Activated CD4-positive, alpha-beta T cell treated with anti-CD3 and anti-CD28 coated beads, Interleukin-10, Interleukin-2, amounts not matched to agents 100 ng/mL and 50 ng/mL, durations not matched to agents 16 hours and 8 hours (primary cell): ENCODE measurements at places on chromosomes 4 and X.

- no peak for DNase-seq
Measured at GRCh38 chrX:131330735-131331134, 41.6 kb upstream of the IGSF1 start.

DNA sequence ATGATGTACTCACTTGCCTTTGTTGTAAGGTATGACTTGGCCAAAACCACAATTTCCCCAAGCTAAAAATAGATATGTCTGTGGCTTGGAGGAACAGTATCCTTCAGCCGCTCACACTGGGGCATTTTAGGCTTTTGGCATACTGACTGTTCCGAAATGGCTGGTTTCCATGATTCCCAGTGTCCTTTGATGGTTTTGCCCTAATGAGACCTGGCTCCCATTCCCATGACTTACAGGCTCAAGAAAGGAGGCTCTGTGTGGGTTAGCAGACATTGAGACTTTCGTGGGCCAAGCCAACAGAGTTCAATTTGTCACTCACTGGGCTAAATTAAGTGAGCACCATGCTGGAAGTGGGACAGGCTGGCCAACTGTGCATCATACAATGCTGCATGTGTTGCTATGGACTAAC lies 150.6 kb downstream of the CEP135 start:
- no peak for DNase-seq

GRCh38 chr4:38907696-38908270 lies 40.2 kb downstream of the FAM114A1 start:
- DNase-seq = no peak

GRCh38 chr4:14559646-14560045 lies 442.6 kb upstream of the CPEB2 start:
- DNase-seq = no peak

GRCh38 chrX:77935886-77936285 lies 25.4 kb downstream of the ATP7A start:
- no peak for DNase-seq

GRCh38 chr4:121072224-121073003 lies at the start of gene NDNF:
Gene NDNF, minus strand, starts transcription at chr4:121072535. Its CDS starts 26,698 bp downstream, at chr4:121045837.
- peak; percentile 14 for DNase-seq

- no peak for DNase-seq
Measured at GRCh38 chr4:147056940-147057610, 111.4 kb upstream of the TTC29 start.

DNA sequence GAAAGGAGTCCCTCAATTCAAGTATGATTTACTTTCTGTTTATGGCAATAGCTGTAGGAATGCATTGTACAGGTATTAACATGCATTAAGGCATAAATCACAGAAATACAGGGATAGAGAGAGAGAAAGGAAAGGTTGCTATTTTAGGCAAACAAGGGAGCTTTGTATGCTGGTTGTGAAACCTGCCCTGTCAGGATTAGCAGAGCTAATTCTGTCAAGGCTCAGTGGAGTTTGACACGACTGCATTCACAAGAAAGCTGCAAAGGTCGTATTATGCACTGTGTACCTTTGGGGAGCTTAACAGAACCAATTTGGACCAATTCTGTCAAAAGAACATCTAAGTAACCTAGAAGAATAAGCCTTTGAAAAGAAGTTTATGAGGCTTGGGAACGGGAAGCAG lies 239.3 kb downstream of the GRIA2 start:
- DNase-seq = no peak

DNA sequence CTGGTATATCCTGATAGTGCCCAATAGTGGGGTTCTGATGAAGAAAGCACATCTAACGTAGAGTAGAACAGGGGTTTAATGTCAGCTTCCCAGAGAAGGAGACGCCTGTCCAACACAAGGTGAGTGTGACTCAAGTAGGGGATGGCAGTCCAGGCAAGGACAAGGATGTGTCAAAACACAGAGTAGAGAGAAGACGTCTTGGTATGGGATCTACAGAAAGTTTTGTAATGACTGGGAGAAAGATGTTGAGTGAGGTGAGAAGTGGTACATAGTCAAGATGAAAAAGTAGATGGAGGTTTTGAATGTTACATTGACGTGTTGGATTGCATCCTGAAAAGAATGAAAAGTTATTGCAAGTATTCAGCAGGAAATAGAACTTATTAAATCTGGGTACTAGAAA lies 124.4 kb downstream of the TMA16 start:
- peak; percentile 3 for DNase-seq

DNA sequence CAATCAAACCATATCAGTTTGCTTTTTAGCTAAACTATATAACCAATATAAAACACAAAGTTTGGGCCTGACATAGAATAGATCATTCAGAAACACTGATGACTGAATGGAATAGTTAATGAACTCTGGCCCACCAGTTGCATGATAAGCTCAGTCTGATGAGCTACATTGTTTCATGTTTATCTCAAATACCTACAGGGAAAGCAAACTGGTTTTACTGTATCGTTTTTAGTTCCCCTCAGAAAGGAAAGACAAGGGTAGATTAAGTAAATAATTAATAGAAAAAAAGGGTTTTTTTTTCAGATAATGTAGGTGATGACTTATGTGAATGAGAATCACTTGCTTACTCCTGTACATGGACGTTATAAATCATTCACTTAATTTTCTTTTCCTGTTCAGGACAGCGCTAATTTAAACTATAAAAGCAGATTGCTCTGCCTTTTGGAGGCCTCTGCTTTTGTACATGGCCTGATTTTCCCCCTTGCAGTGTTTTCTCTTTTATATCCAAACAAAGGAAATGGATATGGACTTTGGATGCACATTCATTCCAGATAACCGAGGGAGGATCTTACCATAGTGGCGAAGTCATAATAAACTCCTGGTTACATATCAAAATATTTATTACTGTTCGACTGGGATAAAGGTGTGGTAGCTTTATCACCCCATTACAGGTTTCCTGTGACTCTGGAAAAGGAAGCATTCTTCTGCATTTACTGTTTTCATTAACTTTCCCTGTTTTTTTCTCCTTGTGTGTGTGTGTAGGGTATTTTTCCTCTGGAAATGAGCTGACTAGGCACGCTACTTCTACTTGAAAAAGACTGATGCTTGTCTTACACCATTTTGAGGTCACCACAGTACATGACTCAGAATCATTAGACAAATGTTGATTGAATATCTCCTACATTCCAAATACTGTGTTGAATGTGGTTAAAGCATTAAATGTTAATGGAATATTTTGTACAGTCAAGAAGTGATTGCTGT lies 373.1 kb upstream of the HS3ST1 start:
- no peak for DNase-seq

DNA sequence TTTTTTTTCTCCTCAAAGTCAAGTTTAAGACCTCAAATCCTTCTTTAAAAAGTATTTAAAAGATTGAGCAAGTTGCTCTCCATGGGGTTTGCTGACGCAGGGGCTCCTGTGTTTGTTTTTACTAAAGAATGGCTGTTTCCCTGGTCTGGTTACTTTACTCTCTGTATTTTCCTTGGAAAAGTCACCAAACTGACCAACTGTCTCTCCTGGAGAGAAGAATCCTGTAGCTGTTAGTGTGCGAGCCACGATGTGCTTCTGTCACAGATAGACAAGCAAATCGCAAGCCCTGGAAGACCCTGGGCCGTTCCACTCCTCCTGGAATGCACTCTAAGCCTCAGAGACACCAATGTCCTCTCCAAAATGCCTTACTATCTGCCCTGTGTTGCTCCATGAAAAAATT lies 212.1 kb downstream of the CHIC2 start:
- DNase-seq = no peak

DNA sequence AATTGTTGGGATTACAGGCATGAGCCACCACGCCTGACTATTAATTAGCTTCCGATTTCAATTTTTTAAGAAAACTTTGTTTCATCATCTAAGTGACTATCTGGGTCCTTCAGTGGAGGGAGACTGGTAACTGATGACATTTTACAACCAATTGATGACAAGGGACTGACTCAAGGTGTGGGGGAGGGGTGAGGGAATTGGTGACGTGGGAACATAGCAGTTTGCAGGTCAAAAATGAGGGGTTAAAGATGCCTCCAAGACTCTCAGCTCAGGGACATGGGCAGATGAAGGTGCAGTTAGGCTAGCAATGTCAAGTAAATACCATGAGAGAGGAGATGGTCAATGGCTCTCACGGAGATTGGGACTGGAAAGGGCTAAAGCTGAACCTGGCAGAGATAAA lies 5.7 kb upstream of the FAM9C start:
- DNase-seq = no peak

DNA sequence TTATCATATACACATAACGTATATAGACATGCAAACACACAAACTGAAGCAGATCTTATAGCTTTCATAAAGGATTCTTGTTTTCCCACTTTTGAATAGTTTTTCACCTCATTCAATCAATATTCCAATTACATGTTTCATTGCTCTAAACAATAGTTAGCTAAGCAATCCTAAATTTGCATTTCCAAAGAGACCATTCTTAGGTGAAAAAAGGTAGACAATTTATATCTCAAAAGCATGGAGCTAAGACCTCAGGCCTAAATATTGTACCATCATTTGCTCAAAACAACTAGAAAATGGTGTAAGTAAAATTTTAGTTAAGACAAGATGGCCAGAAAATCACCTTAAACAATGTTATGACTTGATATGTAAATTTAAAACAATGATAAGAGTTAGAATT lies 1148.5 kb upstream of the DIAPH2 start:
- DNase-seq = no peak

GRCh38 chr4:87937523-87937922 lies 38.0 kb upstream of the SPP1 start:
- no peak for DNase-seq

GRCh38 chr4:73864365-73864764 lies 4.8 kb upstream of the CXCL1 start:
- DNase-seq = peak; percentile 1

GRCh38 chr4:142778430-142778829 lies 67.7 kb downstream of the INPP4B start:
- no peak for DNase-seq

- no peak for DNase-seq
Measured at GRCh38 chr4:129110931-129111330, 15.0 kb downstream of the C4orf33 start.

GRCh38 chr4:180197471-180197870 lies 2045.7 kb upstream of the TENM3 start:
- no peak for DNase-seq

GRCh38 chr4:20532116-20532790 lies 168.0 kb upstream of the PACRGL start:
- DNase-seq = no peak

DNA sequence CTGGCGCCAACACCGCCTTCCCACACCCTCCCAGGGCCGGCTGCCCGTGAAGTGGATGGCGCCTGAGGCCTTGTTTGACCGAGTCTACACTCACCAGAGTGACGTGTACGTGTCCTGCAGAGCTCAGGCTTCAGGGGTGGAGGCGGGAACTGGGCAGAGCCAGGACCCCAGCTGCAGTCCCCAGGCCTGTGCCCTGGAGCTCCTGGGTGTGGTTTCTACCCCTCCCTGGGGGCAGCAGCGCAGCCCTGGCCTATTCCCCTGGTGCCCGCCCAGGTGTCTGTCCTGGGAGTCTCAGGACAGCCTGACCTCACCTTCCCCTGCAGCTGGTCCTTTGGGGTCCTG lies 13.1 kb downstream of the FGFR3 start:
- no peak for DNase-seq
